ENCODE measurements at places on chromosomes 5 and 9.

GRCh38 chr9:104853159-104853558 is 74.8 kb downstream of the ABCA1 start:
- no peak for DNase-seq

- DNase-seq = no peak
Measured at GRCh38 chr5:62343428-62343827, 37.4 kb downstream of the KIF2A start.

DNA sequence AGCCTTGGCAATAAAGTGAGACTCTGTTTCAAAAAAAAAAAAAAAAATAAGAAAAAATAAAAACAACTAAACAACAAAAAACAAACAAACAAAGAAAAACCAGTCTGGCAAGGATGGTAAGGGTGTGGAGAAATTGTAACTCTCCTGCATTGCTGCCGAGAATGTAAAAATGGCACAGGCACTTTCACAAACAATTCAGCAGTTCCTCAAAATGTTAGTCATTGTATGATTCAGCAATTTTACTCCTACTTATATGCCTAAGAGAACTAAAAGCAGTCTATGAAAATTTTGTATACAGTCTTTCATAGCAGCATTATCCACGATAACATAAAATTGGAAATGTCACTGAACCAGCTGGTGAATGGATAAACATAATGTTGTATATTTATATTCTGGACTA is 280.4 kb downstream of the CDH9 start:
- DNase-seq = no peak

- no peak for DNase-seq
Measured at GRCh38 chr9:86321373-86321772, 32.8 kb downstream of the TUT7 start.

DNA sequence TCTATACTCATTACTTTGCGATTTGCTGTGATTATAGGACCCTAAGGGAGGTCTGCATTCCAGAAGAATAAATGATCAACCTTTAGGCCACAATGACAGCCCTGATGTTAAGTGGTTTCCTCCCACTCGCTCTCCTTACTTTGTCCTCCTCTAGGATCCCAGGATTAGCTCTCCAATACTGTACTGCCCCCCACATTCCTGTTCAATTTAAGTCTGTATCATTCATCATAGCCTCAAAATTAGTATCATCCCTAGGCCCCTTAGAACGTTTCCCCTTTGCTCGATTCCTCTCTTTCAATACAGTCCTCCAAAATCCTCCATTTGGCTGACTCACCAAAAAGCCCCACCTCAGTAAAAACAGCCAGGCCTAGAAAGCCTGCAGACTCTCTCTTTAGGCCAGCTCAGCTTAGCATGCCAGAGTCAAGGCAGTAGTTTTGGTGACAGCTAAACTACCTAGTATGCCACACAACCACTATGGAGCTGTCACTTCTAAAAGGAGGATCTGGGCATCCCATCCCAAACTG is 24.4 kb downstream of the RNF145 start:
- DNase-seq = no peak

DNA sequence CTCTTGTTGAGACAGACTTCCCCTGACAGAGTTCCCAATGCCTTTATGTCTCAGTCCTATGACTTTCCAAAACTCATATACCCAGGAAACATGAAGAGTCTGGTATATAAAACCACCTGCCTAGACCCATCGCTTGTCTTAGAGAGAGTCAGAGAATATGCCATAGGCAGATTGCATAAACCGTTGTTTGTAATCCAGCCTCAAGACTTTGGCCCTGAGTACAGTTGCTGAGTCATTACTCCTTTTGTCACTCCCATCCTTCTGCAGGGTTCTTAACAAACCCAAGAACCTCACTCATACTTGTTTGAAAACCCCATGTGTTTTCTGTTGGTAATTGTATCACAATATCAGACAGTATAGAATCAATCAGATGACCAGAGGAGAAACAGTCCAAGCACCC is 616.3 kb downstream of the SLCO4C1 start:
- DNase-seq = no peak

GRCh38 chr5:150082889-150083288 is 3.5 kb downstream of the CSF1R start:
- DNase-seq = peak; percentile 41

- peak; percentile 95 for DNase-seq
Measured at GRCh38 chr5:149063017-149063687, at the start of gene SH3TC2. SH3TC2 (minus strand) TSS chr5:149063062; CDS start chr5:149063022, 40 bp downstream.
